Smooth muscle cell of the brain vasculature (primary cell): ENCODE measurements at places on chromosomes 4 and X.

DNA sequence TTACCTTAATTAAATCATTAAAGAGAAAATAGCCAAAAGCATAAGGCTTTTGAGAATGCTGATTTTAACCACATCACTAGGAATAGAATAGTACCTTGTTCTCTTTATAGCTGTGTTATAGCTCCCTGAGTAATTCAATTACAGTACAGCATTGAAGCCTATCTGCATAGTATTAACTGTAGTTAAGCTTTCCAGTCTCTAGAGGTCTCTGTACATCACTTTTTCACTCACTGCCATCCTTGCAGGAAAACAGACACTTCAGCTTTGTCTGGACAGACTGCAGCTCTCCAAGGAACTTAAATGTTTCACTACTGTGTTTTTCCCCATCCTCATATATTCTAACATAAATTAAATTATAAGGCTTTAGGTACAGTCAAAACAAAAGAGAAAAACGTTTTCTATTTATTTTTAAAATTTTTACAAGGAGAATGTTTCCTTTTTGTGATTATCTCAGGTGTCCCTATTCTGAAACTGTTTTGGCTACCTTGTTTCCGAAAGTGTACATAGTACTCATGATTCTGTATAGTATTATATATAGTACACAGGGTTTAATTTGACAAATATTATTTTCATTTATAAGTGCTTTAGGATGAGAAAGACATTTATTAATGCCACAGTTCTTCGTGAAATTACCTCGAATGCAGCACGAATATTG, 407.9 kb downstream of the PCDH18 start:
- DNase-seq, result peak; percentile 44

- DNase-seq, result no peak
Measured at GRCh38 chr4:94665500-94666404, 92.0 kb upstream of the BMPR1B start.

DNA sequence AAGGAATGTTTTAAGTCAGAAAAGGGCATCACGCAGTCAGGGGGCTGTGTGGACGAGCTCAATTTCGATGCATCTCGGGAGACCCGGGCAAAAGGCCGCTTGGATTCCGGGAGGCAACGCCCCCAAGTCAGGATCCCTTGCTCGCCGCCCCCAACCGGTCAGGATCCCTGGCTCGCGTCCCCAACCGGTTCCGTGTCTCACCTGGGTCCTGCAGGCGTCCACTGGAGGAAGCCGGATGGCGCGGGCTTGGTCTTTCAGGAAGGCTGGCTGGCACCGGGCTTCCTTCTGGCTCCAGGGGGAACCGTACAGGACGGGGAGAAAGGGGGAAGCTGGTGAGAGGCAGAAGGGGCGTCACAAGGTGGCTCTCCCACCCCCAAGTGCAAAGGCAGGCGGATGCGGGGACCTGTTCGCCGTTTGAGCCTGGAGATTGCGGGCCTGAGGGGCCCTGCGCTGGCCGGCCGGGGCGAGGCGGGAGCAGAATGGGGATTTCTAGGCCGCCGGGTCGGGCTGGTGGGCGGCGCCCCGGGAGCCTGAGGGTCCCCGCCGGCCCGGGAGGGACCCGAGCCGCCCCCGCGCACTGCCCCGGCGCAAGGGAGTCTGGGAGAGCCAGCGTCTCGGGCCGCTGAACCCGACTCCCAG, 84.7 kb downstream of the HPRT1 start:
- no peak for DNase-seq

DNA sequence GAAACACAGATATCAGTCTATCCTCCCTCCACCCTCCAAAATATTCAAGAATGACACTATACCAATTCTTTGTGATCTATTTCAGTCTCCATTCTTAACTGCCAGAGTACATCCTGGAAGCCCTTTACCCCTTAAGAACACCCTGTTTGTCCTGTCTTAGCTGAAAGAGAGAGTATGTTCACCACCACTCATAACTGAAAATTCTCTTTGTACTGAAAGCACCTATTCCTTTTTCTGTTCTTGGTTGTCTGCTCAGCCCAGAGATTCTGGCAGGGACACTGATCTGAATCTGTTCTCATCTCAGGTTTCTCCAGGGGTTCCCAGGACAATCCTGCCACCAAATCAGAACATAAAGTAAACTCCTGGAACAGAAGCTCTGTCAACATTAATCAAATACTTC, 25.4 kb upstream of the EREG start:
- no peak for DNase-seq

- no peak for DNase-seq
Measured at GRCh38 chrX:18702362-18703195, 4.9 kb upstream of the PPEF1 start.

DNA sequence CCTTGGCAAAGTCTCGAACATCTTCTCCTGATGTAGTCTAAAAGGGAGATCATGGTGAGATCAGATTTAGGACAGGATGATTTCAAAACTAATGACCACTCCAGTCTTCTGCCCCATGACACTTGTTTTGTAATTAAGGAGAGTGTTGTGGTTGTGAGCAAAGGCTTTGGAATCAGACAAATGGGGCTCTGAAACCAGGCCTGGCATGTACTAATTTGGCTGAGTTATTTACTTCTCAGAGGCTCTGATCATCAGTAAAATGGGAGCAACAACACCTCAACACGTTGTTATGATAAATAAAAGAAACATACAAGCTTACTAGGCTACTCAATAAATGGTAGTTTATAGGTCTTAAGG, 106.9 kb upstream of the FTHL17 start:
- DNase-seq, result no peak

GRCh38 chr4:7854697-7855370, 84.8 kb downstream of the AFAP1 start:
- no peak for DNase-seq

DNA sequence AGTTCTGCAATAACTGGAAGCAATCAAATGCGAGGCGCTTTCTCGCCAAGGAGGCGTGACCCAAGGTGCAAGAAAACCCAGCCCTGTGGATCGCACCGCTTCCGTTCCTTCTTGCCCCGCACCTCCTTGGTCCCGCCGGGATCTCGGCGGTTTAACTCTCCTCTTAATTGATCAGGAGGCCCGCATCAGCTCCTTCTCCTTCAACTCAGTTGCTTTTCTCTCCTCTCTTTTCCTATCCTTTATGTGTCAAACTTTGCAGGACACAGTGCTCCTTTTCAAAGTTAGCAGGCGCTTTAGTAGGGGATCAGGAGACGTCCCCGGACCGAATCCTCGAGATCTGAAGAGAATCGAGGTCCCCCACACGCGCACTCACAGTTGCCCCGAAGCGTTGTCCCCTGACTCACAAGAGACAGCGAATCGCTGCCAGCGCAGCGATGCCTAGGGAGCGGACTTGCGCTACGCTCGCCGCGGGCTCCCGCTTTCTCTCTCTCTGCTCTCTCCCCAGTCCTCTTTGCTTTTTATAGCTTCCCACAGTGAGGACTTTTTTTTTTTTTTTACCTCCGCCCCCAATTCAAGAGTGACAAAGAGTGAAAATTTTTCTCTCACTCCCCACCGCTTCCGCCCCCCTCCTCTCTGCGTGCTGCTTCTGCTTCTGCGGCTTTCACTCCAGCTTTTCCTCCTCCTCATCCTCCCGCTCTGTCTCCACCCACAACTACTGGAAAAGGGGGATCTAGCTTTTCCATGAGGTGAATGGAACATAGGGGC, at the start of gene DKK2:
Gene DKK2, minus strand, starts transcription at position 495 of the 765 bp plus-strand sequence. CDS start 722 bp downstream, outside the sequence.
- no peak for DNase-seq

DNA sequence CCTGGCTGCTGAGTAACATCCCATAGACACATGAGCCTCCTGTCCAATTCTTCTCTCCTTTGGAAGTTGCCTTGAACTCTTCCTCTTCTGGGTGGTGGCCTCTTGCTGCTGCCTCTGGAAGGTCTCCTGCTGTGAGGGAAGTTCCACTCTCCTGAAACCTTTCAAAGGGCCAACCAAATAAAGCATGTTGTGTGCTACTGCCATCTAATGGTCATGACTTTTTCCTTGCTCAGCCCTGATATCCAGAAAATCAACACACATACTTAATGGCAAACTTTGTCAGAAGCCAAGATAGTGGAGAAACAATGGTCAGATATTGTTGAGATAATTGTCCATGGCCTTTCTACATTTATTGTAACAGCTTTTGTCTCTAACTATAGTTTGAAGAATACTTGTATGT, 19.1 kb upstream of the ZXDA start:
- no peak for DNase-seq

- no peak for DNase-seq
Measured at GRCh38 chrX:24396931-24397279, 36.5 kb downstream of the SUPT20HL1 start.

DNA sequence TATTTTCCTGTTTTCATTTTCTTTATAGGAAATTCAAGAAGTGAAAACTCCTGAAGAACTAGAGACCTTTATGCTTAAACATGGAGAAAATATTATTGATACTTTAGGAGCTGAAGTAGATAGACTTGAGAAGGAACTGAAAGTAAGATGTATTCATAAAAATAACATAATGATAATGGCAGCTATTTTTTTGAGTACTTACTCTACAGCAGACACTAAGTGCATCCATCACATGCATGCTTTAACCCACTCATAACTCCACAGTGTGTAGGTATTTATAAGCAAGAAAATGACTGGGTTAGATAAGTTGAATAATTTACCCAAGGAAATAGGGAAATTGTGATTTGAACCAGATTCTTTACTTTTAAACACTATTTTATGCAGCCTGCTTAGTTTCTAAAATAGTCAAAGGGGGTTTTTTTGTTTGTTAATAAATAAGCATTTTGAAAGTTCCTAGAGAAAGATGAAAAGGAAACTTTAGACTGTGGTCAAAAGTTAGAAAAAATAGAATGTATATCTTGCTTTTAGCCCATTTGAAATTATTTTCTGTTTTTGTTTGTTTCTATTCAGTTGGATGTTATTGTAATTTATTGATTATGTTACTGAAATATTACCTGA, 74.2 kb downstream of the BEND4 start:
- no peak for DNase-seq

DNA sequence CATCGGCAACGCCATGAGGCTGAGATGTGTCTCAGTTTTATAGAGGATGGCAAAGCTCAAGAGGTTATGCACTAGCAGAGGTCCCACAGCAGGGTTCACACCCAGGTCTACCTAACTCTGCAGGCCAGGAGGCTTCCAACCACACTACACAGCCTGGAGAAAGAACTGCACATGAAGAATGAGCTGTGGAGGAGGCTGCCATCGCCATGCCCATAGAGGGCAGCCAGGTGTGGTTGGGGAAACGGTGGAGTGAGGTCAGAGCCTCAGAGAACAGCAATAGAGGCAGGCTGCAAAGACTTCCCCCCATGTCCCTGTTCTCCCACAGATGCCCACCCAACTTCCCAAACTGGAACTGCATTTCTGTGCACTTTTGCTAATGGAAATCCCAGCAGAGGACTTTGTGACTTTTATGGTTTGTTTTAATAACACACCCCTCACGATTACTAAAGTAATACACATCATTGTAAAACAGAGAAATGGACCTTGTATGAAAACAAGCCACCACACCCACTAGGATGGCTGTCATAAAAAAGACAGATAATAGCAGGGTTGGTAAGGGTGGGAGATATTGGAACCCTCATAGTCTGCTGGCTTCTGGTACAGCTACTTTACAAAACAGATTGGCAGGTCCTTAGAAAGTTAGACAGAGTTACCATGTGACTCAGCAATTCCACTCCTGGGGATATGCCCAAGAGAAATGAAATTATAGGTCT, 58.9 kb upstream of the PROM1 start:
- DNase-seq, result no peak

DNA sequence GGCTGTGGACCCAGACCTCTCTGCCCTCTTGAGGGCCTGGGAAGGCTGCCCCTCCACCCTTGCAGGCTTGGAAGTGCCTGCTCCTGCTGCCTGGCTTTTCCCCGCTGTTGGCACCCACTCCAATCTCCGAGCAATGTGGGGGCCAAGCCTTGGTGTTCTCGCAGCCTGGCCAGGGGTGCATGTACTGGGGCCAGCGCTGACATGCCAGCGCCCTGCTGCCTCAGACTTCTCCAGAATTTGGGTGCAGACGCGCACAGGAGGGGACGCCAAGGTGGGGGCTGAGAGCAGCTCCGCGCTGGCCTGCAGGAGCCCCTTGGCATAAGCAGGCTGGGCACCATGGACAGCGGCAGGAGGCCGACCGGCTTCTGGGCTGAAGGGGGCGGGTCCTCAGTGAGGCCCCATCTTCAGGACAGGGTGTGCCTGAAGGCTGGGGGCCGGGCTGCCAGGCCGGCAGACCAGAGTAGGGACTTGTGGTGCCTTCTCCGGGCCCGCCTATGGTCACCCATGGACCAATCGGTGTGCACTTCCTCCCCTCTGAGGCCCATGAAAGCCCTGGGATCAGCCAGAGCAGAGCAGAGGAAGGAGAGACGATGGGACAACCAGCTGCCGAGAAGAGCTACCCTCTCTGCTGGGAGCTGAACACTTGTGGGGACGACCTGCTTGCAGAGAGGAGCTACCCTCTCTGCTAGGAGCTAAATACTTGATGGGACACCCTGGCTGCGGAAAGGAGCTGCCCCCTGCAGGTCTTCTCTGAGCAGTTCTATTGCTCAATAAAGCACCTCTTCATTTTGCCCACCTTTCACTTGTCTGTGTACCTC, 118.3 kb downstream of the DNAAF6 start:
- no peak for DNase-seq

DNA sequence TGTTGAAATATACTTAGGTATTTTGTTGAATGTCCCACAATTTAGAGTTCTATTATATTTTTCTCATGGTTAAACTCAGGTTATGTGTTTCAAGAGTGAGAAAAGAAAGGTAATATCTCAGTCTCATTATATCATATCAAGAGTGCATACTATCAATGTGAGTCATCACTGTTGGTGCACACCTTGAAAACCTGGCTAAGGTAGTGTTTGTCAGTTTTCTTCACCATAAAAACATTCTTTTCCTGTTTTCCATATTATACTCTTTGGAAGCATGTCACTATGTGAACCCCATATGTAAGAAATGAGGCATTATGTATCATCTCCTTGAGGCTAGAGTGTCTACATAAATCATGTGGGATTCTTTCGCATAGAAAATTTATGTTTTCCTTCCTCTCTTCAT, 307.6 kb upstream of the CTSO start:
- no peak for DNase-seq

GRCh38 chr4:2396781-2397368, 21.6 kb downstream of the ZFYVE28 start:
- no peak for DNase-seq

GRCh38 chr4:86596807-86597206, 2.7 kb downstream of the PTPN13 start:
- no peak for DNase-seq

DNA sequence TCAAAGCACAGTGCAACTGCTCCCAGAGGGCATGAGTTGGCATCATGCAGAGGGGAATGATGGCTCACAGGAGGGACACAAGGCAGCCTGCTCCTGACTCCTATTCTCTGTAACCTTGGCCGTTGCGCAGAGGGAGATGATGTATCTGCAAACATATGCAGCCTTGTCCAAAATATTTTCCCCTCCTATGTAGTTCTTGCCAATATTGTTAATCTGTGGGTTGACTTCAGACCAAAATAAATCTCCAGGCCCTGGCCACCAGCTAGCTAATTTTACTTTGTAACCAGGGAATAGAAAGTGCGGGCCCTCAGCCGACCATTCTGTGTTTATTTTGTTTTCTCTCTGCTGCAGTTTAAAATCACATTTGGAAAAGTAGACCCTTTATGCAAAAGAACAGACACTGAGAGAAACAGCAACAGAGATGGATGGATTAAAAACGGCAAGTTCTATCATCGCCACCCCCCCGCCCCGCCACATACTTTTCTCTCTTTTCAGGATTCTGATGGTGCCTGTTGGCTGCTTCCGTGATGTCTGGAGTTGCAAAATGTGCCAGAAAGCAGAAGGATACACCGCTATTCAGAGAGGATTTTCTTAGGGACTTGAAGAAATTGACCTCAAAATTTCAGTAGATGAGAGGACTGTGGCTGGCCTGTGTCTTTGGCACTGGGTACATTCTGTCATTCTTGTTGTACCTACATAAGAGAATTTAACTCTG, 185.3 kb upstream of the BCOR start:
- no peak for DNase-seq

GRCh38 chrX:356385-357034, 30.2 kb downstream of the PPP2R3B start:
- DNase-seq, result no peak
